ENCODE measurements at places on chromosomes 1 and 21.
A peak's percentile ranks its signal among the peaks of the same experiment; 100 is the strongest.

DNA sequence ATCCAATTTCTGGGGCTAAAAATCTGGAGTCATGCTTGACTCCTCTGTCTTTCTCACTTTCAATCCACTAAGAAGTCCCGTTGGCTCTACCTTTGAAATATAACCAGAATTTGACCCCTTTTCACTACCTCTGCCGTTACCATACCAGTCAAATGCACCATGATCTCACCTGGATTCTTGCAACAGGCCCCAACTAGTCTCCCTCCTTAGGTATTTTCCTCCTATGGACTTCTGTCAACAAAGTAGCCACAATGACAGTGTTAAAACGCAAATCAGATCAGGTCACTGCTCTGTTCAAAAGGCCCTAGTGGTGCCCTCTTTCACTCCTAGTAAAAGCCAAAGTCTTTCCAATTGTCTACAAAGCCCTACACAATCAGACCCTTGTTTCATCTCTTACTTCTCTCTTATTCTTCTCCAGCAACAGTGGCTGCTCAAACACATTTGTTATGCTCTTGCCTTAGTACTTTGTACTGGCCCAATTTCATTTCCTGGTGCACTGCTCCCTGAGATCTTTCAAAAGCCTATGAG is 35.7 kb upstream of the AGL start:
- DNase-seq: no peak

GRCh38 chr1:204947338-204947737 is 76.7 kb downstream of the NFASC start:
- DNase-seq: no peak

DNA sequence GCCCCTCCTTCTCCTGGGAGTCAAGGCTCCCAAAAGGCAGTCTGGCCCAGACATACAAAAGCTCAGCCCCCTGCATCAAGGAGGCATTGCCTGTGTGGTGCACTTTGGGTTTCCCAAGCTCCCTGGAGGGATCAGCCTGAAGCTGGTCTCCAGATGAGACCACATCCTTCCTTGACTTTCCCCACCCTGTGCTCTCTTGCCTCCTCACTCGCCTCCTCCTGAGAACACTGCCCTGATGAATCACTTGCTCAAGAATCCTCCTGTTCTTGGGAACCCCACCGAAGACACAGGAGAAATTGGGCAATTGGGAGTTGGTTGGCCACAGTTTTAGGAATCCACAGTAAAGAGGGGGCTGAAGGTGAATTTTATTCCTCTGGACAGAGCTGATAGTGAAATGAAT is 34.8 kb upstream of the LYST start:
- DNase-seq: no peak

DNA sequence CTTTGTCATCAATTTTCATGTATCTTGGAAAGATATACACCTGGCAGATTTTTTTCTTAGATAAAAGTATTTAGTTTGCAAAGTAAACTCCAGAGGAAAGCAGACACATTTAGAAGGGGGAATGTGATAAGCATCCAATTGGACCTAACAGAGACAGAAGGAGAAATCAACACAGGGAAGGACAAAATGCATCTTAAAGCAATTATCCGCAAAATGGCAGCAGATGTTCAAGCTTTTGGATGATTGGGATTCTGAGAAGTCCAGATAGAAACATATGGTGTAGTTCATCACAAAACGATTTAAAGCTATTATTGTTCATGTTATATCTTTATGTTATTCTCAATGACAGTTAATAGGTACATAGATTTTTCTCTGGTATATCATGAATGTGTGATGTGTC is 1153.1 kb upstream of the B3GALT2 start:
- DNase-seq: no peak

GRCh38 chr1:244796719-244797406 is 38.6 kb upstream of the COX20 start:
- DNase-seq: peak; percentile 78

- no peak for DNase-seq
These were observed 20.2 kb downstream of the PRAMEF20 start for GRCh38 chr1:13430495-13430894.

- DNase-seq: no peak
These were observed 473.3 kb downstream of the MRPL39 start for GRCh38 chr21:25133939-25134338.

- DNase-seq: no peak
These were observed 5.9 kb upstream of the TFF2 start for GRCh38 chr21:42356650-42357049.

DNA sequence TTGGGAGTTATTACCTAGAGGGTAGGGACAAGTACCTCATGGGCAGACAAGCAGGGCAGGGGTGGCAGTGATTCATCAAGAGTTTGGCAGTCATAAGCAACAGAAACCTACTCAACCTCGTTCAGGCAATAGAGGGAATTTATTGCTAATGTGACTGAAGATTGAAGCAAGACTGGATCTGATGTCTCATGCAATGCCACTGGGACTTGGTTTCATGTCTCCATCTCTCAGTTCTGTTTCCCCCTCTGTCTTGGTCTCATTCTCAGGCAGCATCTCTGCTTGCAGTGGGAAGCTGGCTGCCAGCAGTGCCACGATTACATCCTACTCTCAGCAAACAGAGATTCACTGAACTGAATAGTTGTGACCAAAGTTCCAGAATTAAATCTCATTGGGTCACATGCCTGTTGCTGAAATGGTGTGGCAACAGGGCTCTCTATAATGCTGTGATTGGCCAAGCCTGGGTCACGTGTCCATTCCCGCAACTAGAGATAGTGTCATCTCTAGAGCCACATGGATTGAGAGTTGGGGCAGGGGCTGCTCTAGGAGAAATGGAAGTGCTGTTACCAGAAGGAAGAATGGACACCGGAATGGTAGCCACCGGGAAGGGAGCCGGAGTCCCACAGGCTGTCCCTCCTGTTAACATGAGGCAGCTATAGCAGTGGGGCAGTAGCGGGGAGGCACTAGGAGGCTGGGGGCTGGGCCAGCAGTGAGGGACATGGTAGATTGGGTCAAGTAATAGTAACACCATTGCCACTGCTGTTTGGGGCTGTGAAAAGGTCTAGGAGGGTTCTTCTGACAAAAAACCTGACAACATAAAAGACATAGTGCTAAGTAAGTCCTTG is 3.9 kb upstream of the CDC42 start:
- no peak for DNase-seq

DNA sequence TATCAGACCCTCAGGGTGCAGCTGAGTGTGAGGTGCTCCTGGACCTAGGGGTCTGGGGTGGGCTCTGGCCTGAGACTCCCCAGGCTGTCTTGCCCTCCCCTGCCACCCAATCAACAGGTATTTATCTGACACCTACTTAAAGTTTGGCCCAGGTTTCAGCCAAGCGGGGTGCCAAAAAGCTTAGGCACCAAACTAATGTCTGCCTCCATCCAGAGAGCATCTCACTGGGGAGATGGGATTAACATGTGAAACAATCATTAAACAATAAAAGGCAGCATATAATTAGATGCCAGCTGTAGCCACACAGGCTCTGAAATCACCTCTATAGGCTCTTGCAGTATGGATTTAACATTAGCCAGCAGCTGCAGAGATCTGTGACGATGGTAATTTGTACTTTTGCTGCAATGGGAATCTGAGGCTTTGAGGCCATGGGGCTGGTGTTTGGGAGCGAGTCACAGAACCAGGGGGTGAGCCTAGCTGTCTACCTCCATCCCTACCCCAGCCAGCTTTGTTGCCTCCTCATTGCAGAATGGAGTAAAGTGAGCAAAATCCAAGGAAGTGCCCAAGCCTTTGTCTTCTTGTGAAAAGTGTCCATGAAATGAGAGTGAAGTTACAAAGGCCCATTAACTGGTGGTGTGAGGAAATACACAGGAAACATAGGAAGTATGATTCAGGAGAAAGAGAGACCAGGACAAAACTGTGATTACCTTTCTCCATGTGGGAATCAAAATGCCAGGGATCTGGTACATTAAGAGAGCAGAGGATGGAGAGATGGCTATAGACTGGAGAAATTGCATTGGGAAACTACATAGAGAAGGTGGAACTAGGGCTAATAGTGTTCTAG is 36.1 kb downstream of the EIF2D start:
- DNase-seq: no peak

DNA sequence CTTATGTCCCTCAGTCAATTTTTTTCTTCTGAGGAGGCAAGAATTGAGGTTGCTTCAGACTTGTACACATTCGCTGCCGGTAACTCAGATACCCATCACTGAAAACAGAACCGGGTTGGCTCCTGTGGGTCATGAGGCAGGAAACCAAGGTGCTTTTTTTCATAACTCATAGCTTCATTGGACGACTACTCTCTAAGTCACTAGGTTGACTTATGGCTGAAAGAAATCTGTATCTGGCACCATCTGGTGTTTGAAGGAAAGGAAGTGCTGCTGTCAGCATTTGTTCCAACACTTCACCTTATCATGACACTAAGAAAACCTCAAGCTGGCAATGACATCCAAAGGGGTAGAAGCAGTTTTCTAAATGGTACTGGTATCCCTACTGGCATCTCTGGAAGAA is 82.3 kb downstream of the TBX19 start:
- no peak for DNase-seq

DNA sequence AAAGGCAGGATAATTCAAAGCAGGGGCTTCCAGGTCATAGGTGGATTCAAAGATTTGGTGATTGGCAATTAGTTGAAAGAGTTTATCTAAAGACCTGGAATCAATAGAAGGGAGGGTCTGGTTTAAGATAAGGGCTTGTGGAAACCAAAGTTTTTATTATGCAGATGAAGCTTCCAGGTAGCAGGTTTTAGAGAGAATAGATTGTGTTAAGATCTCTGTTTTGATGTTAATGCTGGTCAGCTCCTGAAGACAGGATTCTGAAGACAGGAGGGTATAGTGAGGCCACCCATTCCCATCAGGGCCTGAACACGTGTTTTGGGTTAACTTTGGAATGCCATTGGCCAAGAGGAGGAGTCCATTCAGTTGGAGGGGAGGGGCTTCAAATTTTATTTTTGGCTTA is 6.1 kb upstream of the PTBP2 start:
- DNase-seq: no peak

- DNase-seq: no peak
These were observed 96.1 kb downstream of the HFM1 start for GRCh38 chr1:91308544-91308943.

DNA sequence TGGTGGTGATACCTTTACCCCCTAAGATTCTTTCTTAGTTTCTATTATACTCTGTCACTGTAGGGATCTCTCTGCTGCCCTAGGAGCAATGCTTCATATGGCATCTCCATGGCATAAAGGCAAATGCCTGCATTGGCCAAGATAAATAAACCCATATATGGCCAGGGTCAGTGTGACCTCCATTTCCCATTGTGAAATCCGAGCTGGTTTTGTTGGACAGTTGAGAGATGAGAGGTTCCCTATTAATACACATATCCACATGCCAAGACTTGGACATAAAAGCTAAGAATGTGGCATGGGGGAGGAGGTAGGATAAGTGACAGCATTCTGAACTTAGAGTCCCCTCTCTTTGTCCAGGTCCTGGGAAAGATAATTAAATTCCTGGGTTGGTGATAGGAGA is 1.4 kb downstream of the TPM3 start:
- DNase-seq: no peak
